ENCODE measurements at places on chromosomes 3 and 15. TPM values are rescaled to one million over a fixed set of nuclear protein-coding genes. Genes with fewer than 3 reads are reported as not detected.

PLXNB1 gene
- total RNA-seq = 3.7 TPM

CNTN6 gene
- total RNA-seq = not detected

LRRC15 gene
- total RNA-seq = not detected

IMPG2 gene
- total RNA-seq = 0.14 TPM

SLC22A14 gene
- not detected for total RNA-seq

WDR5B gene
- 3.2 TPM for total RNA-seq

BUB1B gene
- 82.5 TPM for total RNA-seq

HDGFL3 gene
- 32.2 TPM for total RNA-seq

MYO5C gene
- 1.9 TPM for total RNA-seq

LRRC31 gene
- total RNA-seq = not detected

IGDCC3 gene
- total RNA-seq = not detected

GP9 gene
- total RNA-seq = not detected

TGM4 gene
- total RNA-seq = not detected

RPL32 gene
- 2,981 TPM for total RNA-seq

RAB11A gene
- 106 TPM for total RNA-seq

DUOX2 gene
- 0.05 TPM for total RNA-seq

EFL1 gene
- total RNA-seq = 23.7 TPM

ECE2 gene
- total RNA-seq = not detected

ARRDC4 gene
- 0.90 TPM for total RNA-seq

MAP2K1 gene
- 118 TPM for total RNA-seq

MDFIC2 gene
- total RNA-seq = not detected

NAALADL2 gene
- 0.60 TPM for total RNA-seq

HHATL gene
- total RNA-seq = not detected

FAM107A gene
- total RNA-seq = not detected

All from activated CD8-positive, alpha-beta T cell treated with anti-CD3 and anti-CD28 coated beads for 36 hours (primary cell).